ENCODE measurements at places on chromosomes 7 and 10.
A peak's percentile ranks its signal among the peaks of the same experiment; 100 is the strongest.

DNA sequence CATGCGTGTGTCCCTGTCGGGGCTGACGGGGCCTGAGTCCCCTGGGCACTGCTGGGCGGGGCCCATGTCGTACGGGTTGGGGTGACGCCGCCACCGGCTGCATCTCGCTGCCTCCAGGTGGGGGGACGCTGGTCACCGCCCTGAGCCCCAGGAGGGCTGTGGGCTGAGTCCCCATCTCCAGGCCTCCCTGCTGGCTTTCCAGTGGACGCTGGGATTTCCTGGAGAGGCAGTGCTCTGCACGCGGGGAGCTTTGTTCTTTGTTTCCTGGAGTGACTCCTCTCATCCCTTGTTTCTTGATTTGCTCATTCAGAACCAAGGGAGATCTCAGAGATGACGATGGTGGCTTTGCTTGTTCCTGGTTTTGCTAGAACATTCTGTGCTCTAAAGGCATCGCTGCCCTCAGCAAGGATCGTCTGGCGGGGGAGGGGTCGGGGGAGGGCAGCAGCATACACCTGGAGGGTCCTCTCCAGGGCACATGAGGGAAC lies 21.0 kb downstream of the PWWP2B start:
- DNase-seq = no peak

DNA sequence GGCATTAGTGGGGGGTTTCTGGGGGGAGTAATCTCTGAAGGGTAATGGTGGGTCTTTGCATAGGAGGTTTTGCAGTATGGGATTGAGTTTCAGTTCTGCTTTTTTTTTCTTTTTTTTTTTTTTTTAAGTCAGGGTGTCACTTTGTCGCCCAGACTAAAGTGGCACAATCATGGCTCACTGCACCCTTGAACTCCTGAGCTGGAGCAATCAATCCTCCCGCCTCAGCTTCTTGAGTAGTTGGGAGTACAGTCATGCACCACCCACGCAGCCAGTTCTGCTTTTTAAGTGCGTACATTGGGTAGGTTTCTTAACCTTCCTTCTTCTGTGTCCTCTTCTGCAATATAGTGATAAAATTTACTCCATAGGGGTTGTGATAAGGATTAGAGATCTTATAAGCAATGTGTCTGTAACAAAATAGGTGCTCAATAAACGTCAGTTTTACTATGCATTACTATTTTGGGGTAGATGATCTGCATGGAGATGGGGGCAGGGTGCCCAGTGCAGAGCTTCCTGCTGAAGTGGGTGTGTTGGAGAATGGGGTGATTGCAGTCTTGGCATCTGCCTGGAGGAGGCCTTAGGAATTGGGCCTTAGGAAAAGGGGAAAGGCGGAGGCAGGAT lies 9.6 kb downstream of the KAZALD1 start:
- DNase-seq = no peak

DNA sequence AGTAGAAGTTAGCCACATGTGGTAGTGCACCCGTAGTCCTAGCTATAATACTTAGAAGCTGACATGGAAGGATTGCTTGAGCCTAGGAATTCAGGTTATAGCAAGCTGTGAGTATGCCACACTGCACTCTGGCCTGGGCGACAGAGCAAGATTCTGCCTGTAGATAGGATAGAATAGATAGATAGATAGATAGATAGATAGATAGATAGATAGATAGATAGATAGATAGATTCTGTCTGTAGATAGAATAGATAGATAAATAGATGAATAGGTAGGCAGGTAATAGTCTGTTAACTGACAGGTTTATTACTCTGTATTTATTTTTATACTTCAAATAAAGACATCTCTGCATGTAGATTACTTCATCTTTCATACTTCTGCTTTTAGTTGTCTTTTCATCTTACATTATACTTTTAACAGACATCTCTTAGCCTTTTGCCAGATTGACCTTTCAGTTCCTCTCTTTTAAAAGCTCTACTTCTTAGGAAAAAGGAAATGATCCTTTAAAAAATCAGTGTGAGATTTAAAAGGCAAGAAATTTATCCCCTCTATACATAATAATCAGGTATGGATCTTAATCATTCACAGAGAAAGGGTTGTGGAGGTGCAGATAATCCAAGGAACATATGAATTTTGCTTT lies 31.8 kb downstream of the CCAR1 start:
- DNase-seq = no peak

GRCh38 chr10:43665054-43665453 lies 16.4 kb upstream of the ZNF32 start:
- DNase-seq = no peak

DNA sequence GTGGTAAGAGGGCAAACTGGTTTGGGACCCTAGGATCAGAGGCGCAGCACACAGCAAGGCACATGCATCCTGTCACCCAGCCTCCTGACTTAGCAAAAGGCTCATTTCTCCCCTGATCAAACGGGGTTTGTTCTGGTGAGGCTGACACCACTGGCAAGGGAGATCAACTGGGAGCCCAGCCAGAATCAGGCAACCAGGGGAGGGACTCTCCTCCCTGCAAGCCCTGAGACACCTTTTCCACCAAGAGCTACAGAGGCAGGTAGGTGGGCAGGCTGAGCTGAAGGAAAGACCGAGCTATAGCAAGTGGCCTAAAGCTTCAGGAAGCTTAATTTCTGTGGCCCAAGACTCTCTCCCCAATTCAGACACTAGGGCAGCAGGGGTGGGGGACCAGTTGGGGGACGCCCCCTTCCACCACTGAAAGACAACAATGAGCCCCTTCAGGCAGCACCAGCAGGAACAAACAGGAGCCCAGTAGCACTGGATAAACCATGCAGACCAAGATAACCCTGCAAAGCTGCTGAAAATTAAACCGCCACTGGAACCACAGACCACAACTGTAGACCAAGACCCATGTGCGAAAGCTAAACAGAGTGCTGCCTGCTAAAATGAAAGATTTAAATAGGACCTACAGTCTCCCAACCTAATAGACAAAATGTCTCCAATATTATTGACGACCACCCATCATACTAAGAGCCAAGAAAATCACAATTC lies 27.1 kb upstream of the SAR1A start:
- no peak for DNase-seq

GRCh38 chr7:90276033-90276728 lies 31.2 kb downstream of the CFAP69 start:
- DNase-seq = no peak

DNA sequence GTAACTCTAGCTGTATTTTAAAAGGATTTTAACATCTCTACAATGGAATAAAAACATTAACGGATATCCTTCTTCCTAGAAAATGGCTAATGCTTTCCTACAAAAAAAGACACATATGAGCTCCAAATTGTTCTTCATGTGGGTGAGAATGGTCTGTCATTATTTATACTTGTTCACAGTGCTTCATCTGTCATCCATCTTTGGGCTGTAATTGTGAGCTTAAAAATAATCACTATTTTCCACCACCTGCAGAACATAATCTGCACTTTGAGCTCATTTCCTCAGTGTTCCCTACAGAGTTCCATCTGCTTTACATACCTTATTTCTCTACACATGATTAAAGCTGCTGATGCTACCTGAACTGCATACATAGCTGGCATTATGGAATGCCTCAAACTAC lies 979.1 kb upstream of the C7orf33 start:
- DNase-seq = no peak

GRCh38 chr10:47332371-47332770 lies 10.1 kb downstream of the GDF2 start:
- no peak for DNase-seq

- DNase-seq = no peak
Measured at GRCh38 chr10:19961076-19962053, 145.1 kb downstream of the PLXDC2 start.

DNA sequence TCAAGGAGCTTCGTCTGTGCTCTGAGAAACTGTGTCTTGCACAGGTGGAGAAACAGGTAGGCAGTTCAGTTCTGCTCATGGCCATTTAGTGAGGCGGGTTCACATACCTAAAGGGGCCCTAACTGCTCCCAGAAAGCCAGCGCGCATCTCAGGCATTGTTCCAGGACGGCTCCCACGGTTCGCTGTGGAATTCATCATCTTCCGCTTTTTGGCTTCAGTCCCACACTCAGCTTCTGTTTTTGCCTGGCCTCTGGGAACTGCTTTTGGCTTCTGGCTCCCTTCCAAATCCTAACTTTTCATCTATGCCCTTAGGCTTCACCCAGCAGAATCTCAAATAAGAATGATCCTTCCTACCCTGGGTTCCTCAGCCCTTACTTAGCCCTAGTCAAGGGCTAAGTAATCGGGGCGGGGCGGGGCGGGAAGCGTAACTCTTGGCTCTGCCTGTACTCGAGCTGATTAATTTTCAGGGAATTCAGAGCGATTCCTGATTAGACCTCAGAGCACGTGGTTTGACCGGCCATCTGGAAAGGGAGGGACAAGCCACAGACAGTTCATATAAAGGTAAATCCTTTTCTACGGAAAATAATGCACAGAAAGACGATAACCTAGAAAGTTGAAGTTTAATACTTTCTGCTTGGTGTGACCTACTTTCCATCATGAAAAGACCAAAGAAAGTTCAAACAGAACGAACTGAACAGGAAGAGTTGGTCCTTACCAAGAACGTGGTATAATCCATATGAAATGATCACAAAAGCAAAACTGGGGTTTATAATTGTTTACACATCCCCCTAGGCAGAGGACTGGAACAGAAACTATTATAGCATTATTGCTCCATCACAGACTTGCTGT lies 105.7 kb downstream of the ST8SIA6 start:
- DNase-seq = no peak

- DNase-seq = peak; percentile 35
Measured at GRCh38 chr10:69636626-69637605, 6.9 kb downstream of the FAM241B start.

- no peak for DNase-seq
Measured at GRCh38 chr7:169276-170172, 22.8 kb upstream of the FAM20C start.

- DNase-seq = no peak
Measured at GRCh38 chr10:71572962-71573361, 146.6 kb downstream of the C10orf105 start.

GRCh38 chr7:25664593-25664992 lies 436.3 kb upstream of the NPVF start:
- DNase-seq = no peak

GRCh38 chr7:127620406-127621233 lies 2.7 kb upstream of the PAX4 start:
- no peak for DNase-seq

- no peak for DNase-seq
Measured at GRCh38 chr10:27052656-27053055, 47.6 kb downstream of the ANKRD26 start.

DNA sequence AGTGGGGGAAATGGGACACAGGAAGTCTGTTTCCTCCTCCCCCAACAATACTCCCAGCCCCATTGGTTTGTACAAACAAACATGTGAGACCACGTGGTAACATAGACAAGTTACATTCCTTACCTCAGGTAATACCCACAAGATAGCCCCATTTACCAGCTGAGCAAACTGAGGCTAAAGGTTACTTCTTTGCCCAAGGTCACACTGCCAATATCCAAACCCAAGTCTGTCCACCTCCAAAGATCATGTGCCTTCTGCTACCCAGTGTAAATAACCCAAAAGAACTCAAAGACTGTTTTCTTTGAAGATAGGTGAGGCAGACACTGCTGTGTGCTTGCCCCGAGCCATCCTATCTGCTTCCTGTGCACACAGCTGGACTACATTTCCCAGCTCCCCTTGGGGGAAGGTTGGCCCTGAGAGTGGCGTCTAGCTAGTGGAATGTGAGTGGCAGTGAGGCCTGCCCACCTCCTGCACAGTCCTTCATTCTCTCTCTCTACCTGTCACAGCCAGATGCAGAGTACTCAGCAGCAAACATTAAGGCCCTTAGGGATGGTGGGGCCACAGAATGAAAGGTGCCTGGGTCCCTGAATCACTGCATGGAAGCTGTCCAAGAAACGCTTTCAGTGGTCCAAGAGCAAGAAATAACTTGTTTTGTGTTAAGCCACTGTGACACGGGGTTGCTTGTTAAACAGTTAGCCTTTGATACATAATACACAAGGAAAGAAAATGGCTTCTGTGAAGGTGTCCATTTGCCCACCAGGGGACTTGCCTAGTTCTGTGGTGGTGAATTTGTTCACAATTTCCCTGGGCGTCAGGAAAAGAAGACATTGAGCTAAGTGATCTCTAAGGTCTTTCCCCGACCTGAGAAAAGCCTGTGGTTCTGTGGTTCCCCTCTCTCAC lies 257.7 kb upstream of the NFE2L3 start:
- peak; percentile 4 for DNase-seq

- no peak for DNase-seq
Measured at GRCh38 chr7:112308974-112309373, 102.5 kb downstream of the ZNF277 start.

DNA sequence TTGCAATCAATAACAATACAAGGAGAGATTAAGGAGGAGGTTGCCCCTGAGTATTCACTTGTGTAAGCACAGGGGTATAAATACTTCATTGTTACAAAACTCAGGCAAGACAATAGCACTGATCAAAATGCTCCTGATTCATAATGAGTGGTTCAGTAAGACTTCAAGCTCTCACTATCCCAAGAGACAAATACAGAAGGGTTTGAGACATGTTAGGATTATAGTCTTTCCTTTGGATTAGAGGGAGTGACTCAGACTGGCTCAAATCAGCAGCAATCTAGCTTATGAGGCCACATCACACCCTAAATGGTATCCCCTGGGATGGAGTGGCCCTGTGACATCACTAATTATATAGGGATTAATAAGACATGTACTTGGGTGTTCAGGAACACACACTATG lies 167.2 kb upstream of the HGF start:
- DNase-seq = no peak

DNA sequence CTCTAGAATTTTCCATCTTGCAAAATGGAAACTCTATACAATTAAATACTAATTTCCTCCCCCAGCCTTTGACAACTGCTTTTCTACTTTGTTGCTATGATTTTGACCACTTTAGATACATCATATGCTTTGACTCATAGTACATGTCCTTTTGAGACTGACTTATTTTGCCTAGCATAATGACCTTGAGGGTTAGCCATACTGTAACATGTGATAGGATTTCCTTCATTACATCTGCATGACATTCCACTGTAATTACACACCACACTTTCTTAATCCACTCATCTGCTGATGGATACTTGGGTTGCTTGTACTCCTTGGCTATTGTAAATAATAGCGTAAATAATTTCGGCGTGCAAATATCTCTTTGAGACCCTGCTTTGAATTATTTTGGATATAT lies 127.7 kb downstream of the JAZF1 start:
- DNase-seq = no peak

DNA sequence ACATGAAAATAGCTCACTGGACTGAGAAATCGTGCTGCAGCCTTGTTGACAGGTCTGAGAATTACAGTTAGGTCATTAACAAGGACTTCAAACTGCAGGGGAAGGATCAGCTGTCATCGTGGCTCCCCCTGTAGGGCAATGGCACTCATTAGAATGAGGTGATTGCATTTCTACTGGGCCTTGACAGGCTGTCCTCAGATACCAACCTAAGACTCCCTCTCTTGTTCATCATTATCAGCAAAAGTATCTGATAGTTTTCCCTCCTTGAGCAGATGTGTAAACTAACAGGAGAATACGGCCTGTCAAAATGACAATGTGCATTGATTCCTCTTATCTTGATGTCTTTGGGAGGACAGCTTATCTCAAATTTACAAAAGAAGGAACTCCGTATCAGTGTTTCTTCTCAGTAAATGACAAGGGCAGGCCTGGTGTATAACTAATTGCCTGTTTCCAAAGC lies 648.5 kb upstream of the LRRN3 start:
- peak; percentile 55 for DNase-seq
